ENCODE measurements at places on chromosomes 16 and 17.

GRCh38 chr17:72730077-72730476, 362.4 kb downstream of the SLC39A11 start:
- peak; percentile 37 for DNase-seq

DNA sequence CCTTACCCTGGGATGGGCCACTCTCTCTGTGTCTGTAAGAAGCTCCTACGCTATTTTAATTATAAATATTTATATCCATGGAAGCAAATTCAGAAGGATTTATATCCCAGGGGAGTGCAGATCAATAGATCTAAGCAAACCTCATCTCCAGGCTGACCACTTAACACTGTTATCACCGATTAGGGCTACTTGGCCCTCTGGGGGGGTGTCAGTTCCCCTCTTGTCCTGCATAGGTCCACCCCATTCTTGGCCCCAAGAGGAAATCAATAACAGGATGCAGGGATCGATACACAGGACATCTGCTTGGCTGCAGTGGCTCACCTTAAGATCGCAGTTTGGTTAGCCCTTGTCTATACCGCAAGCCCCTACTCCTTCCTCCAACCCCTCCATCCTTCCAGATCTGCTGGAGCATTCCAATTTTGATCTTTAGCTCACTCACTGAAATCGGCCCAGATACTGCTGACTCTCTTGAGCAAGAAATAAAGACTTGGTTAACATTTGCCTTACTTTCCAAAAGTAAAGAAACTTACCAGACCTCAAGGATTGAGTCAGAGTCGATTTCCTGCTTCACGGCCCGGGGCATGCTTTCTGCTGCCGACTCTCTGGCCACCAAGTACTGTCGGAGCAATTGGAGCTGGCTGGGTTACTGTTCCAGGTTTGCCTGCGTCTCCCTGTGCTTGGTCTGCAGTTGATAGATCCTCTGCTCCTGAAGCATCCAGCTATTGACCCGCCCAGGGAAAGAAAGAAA, 112.3 kb upstream of the PMFBP1 start:
- no peak for DNase-seq

DNA sequence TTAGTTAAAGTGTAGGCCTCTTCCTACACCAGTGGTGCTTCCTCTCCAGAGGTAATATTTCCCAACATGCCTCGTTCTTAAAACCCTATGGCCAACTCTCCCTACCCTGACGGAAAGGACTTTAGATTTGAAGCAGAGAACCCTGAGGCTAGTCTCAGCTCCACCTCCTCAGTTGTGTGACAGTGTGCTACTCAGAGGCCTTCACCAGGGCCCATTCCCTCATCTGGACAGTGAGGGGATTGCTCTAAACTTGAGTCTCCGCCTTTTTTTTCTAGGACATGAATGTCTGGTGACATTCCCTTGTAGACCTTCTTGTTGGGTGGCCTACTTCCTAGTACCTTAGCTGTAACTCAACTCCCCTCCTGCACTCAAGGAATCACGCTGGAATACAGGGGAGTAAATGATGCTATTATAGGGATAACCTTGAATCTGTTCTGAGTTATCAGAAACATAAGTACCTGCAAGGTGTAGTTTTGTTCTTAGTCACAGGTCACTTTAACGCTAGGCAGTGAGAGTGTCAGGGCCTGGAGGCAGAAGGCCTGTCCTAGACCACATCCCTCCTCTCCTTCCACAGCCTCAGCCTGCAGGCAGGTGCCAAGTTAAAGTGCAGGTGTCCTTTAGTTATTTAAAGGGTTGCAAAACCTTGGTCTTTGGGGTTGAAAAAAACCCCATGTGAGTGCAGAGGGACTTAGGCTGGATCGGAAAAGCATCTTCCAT, 26.9 kb downstream of the LDHD start:
- DNase-seq, result no peak

- no peak for DNase-seq
Observed at GRCh38 chr16:51359141-51359955, 208.3 kb upstream of the SALL1 start.

GRCh38 chr16:87782033-87782432, 16.2 kb upstream of the KLHDC4 start:
- no peak for DNase-seq

DNA sequence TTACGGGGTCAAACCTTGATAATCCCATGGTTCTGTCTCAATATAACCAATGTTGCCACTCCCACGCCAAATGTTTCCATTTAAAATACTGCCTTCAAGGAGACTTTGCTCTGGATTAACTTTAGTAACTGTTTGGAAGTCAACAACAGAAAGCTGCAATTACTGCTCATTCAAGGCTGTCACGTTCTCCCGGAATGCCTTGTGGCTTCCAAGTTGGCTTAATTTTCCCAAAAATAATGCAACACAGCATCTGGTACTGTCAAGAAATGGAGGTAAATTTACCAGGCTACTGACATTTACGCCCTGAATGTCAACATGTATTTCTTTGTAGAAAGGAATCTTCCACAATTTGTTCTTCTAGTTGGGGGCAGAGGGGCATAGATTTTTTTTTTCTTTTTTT, 38.2 kb downstream of the GPRC5B start:
- no peak for DNase-seq

DNA sequence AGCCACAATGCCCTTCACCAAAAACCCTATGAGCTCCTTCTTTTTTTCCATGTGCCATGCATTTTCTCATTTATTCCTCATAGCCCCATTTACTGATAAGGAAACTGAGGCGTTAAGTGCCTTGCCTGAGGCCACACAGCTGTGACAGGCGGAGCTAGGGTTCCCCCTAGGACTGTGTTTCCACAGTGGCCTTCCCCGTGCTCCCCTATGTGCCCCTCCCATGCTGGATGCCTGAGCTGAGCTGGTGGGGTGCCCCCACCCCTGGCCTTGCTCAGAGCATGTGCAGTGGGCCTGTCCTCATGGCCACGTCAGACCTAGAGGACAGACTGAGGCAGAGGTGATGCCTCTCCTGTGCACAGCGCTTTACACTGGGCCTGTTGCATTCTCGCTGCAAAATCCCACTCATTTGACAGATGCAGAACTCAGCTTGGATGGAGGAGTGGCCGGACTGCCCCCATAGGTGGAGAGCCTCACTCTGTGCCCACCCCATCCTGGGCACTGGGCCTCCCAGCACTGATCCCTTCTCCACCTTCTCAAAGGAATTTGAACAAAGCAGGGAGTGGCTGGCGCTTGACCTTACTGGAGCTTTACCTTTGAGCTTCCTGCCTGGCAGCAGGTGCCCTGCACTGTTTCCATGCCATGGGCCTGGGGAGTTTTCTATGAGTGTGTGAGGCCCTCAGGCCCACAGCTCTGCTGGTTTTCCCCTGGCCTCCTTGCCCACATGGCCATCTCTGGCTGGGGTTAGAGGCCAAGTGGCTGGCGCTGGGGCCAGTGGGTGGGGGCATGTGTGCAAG, 2.6 kb downstream of the MAP2K3 start:
- DNase-seq, result no peak

GRCh38 chr17:1251866-1252608, 18.2 kb upstream of the BHLHA9 start:
- DNase-seq, result peak; percentile 33

DNA sequence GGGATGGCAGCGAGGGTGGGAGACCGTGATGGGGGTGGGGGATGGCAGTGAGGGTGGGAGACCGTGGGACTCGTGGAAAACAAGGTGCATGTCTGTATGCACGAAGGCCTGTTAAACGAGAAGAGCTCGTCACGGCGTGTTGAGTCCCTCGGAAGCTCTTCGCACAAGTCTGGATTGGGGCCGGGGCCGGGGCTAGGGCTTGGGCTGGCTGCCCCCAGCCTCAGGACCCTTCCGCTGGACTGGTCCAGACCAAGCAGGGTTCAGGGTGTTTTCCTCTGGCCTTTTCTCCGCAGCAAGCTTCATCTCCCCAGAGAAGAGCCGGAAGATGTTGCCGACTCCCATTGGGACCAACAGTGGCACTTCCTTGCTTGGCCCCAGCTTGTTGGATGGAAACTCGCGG, 7.7 kb upstream of the JPT2 start:
- no peak for DNase-seq

DNA sequence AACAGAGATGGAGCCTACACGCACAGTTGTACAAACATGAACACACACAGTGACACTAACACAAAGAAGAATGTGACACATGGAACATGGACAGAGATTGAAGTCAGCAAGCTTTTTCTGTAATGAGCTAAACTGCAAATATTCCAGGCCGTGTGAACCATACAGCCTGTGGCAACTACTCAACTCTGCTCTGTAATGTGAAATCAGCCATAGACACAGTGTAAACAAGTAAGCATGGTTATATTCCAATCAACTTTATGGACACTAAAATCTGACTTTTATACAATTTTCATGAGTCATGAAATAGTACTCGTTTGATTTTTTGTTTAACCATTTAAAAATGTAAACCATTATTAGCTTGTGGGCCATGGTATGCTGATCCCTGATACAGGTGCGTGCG, 120.2 kb downstream of the SMG6 start:
- no peak for DNase-seq

- no peak for DNase-seq
Observed at GRCh38 chr17:8754890-8755289, 3.5 kb downstream of the SPDYE4 start.

DNA sequence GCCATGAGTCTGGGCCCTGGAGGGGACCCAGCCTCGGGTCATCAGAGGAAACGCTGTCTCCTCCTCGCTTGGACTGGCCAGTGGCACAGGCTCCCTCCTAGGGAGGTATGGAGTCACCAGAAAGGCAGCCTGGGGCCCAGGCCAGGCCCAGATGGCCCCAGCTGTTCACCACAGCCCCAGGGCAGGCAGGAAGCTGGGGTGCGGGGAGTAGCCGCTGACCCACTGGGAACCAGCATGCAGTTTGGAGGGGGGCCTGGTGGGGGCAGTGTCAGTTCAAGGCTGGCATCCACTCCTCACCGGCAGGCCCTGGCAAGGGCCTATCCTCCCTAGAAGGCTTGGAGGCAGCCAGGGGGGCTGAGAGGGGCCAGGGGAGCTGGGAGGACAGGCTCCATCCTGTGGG, 48.8 kb downstream of the SDK2 start:
- DNase-seq, result no peak

DNA sequence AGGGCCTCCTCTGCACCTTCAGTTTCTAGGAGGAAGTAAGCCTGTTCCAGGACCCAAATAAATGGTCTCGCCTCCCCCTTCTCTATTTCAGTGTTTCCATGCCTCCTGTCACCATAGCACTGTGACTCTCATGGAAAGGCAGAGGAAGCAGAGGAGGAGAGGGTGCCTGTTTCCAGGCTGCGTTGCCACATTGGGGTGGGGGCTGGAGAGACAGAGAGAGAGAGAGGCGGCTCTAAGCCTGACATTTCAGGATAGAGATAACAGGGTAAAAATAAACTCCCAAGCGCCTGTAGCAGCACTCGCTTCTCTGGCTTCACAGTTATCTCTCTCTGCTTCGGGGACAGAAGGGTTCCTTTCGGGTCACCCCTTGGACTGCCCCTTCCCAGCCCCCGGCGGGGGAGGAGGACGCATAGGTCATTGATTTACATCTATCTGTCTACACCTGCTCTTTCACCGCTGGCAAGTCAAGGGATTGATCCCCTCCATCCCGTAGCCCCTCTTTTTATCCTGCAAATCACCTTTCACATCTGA, 71.2 kb upstream of the MRTFB start:
- DNase-seq, result no peak

DNA sequence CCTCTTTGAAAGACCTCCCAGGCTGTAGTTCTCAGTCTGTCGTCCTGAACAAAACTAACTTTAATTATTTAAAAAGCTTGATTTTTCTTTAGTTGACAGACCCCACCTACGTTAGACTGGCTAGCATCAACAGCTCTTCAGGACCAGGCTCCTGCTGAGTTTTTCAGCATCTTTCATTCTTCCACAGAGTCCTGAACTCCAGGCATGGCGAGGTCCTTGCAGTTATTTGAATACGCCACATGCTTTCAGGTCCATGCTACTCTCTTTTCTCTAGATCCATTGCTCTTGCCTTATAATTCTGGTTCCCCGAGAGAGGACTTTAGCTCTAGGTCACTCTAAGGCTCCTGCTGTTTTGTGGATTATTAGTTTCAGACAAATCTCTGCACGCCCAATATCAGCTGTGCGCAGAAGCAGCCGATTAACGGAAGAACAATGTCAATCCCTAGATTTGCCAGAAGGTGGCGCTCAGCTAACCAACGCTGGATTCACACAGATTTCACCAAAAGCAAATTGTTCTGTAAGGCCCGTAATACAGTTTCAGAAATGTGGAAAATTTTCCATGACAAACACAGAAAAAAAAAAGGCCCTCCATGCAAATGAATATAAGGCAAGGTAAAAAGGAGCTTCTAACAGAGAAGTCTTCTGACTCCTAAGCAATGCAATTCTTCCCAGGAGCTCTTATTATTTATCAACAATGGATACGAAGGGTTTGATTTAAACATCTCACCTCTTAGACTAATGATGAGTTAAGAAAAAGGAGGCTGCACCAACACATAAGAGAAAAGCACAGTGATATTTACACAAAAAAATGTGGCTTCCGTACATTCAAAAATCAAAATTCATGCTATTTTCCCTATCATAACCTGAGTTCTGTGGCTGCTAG, 33.5 kb upstream of the BCO1 start:
- peak; percentile 71 for DNase-seq

All from cardiac fibroblast (primary cell).